ENCODE measurements at places on chromosomes 4 and X.

- DNase-seq: no peak
Observed at GRCh38 chrX:41518127-41518840, 71.1 kb downstream of the NYX start.

- DNase-seq: no peak
Observed at GRCh38 chr4:155076256-155076785, 132.1 kb upstream of the NPY2R start.

DNA sequence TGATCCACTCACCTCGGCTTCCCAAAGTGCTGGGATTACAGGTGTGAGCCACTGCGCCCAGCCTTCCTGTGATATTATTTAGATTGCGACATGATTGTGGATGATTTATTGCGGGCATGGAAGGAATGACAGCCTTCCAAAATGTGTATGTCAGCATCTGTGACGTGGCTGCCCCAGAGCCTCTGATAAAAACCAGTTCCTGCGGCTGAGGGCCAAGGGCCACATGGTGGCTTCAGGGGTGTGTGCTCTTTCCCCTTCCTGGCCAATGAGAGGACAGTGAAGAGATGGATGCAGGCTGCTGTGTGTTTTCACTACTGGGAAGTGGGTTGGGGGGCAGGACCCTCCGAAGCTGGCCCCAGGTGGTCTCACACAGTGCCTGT is 57.4 kb upstream of the HGFAC start:
- no peak for DNase-seq

- DNase-seq: peak; percentile 46
Observed at GRCh38 chrX:120769576-120770341, 105.9 kb downstream of the CT47B1 start.

DNA sequence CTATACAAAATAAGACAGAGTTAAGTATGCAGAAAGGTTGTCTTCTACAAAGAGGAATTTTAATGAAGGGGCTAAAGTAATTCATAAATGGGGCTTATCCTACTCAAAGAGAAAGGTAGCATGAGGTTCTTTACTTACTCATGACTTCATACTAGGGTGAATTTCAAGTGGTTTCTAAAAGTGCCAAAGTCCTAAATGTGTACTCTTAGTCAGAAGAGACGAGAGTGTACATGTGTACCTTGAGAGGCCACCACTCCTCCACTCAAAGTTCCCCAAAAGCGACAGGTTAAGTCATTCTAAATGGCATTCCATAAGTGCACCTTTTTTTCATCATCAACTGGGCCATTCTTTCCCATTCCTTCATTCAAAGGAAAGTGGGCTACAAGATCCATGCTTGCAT is 21.9 kb downstream of the EDA2R start:
- no peak for DNase-seq

GRCh38 chrX:31392513-31392912 is 320.7 kb upstream of the FTHL17 start:
- no peak for DNase-seq

DNA sequence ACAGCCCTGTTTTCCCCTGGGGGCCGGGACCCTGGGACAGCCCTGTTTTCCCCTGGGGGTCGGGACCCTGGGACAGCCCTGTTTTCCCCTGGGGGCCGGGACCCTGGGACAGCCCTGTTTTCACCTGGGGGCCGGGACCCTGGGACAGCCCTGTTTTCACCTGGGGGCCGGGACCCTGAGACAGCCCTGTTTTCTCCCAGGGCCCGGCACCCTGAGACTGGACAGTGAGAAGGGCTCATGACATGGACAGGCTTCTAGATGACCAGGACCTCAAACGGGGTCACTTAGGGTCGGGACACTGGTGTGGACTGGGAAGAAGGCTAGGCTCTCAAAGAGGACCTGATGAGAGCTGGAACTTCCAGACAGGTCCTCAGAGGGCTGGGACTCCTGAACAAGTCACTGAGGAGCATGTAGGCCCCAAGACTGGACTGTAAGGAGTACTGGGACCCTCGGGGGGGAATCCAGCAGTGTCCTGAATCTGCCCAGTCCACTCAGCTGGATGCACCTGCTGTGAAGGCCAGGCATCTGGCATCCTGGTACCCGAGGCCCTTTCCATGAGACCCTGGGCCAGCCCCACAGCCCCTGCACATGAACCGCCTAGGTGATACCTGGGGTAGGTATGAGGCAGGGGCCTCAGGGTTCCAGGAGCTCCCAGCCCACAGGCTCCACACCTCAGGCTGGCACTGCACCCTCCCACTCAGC is 2.4 kb downstream of the PCGF3 start:
- no peak for DNase-seq

GRCh38 chr4:74092957-74093356 is 6.0 kb downstream of the CXCL2 start:
- DNase-seq: no peak

GRCh38 chr4:6493658-6494304 is 21.4 kb upstream of the PPP2R2C start:
- DNase-seq: peak; percentile 5

- no peak for DNase-seq
Observed at GRCh38 chrX:250965-251364, 30.2 kb upstream of the PLCXD1 start.

DNA sequence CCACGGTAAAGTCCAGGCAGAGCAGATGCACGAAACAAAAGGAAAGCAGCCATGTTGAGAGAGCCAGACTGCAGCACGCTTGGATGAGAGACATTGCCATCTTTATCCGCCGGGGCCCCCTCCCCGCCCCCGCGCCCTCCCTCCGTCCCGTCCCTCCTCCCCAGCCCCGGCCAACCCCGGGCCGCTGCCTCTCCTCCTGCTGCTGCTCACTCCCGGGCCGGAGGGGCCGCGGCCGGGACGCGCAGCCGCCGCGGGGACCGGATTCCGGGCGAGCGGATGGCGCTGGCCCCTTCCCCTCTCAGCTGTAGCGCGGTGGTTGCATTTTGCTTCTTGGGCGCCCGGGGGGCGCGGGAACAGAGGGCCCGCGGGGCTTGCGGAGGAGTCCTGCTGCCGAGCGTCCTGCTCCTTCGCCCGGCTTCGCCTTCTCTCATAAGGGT is 542 bp downstream of the RNF150 start:
- peak; percentile 8 for DNase-seq

DNA sequence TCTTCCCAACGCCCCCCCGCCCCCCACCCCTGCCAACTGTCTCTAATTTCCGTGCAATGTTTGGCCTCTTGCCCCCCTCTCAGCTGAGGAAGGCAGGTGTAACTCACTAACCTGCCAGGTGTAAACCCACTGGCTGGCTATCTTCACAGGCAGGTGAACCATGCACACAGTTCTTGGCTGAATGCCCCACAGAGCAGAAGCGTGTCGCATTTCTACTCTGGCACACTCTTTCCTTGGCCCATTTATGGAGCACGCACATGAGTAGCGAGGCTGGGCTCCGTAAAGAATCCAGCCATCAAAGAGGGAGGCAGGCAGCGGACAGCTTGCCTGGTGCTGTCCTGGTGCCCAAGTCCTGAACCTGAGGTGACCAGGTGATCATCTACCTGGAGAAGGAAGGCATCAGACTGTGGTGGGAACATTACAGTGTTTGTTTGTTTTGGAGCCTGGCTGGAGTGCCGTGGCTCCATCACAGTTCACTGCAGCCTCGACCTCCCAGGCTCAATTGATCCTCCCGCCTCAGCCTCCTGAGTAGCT is 39.2 kb upstream of the CRMP1 start:
- DNase-seq: peak; percentile 79

DNA sequence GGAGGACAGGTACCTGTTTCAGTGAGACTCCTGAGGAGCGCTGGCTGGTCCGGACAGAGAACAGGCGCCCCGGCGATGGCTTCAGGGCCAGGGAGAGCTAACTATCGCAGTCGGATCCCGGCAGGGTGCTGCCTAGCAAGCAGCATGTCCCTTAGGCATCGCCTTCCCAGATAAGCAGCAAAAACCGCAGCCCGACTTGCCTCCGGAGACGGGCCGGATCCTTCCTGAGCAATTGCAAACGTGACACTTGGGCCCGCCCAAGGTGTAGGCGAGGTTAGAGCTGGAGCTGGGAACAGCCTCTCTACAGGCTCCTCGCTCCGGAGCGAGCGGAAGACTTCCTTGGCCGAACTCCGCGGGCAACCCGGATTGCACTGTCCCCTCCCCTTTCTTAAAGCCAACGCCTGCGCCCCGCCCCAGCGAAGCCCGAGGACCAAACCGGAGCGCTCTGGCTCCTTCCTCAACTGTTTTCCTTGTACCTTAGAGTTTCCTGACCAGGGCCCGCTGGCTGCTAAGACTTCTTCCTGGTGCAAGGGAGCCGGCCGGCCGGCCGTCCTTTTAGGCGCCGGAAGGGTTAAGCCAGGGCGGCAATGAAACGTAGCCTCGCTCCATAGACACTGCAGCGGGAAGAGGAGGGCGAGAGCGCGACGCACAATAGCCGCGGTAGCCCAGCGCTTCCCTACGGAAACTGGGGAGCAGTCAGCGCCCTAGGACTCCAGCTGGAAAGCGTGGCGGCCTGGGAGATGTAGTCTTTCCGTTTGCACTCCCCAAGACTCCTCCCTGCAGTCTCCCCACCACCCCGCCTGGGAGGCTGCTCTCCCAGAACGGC is at the start of gene OPHN1:
OPHN1 (minus strand) TSS at position 341 of the 826 bp plus-strand sequence. CDS start 475 bp downstream, outside the sequence.
- peak; percentile 35 for DNase-seq

GRCh38 chr4:185227131-185227551 is 17.7 kb downstream of the SNX25 start:
- DNase-seq: no peak

- DNase-seq: no peak
Observed at GRCh38 chr4:127560755-127561154, 72.0 kb upstream of the INTU start.

- DNase-seq: no peak
Observed at GRCh38 chr4:119730671-119730950, 102.0 kb upstream of the PDE5A start.

- no peak for DNase-seq
Observed at GRCh38 chrX:126799059-126799458, 20.5 kb upstream of the PRR32 start.

- DNase-seq: no peak
Observed at GRCh38 chr4:57553728-57554127, 443.5 kb upstream of the IGFBP7 start.

- no peak for DNase-seq
Observed at GRCh38 chr4:8698341-8699062, 105.9 kb downstream of the CPZ start.

DNA sequence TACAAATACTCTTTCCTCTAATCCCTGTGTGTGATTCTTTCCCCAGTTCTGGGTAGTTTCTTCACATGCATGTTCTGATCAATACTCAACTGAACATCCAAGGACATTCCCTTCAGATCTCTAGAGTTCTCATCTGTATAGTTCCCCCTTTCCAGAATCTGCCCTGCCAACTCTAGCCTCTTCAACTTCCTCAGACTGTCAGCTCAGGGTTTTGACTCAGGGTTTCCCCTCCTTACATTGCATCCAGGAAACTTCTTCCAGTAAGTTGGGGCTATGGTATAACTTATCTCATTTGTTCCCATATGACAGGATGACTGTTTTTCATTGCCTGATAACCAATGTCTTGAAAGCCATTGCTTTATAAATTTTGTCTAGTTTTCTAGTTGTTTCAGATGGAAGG is 14.2 kb upstream of the ANKRD17 start:
- DNase-seq: no peak

GRCh38 chrX:118058924-118059323 is 57.7 kb downstream of the KLHL13 start:
- no peak for DNase-seq

GRCh38 chr4:152399246-152399645 is 136.6 kb downstream of the FBXW7 start:
- no peak for DNase-seq

DNA sequence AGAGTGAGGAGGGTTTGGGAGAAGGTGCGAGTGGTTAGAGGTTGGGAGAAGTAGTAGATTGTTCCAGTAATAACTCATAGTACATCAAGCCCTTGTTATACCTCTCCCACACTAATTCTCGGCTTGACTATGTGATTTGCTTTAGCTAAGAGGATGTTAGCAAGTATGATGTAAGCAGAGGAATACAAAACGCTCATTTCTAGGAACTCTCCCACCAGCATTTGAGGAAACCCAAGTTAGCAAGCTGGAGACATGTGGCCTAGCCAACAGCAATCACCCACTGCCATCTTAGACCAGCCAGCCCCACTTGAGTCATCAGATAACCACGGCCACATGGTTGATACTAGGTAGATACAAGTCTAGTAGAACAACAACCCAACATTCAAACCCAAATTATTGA is 14.2 kb downstream of the FTHL17 start:
- DNase-seq: no peak

DNA sequence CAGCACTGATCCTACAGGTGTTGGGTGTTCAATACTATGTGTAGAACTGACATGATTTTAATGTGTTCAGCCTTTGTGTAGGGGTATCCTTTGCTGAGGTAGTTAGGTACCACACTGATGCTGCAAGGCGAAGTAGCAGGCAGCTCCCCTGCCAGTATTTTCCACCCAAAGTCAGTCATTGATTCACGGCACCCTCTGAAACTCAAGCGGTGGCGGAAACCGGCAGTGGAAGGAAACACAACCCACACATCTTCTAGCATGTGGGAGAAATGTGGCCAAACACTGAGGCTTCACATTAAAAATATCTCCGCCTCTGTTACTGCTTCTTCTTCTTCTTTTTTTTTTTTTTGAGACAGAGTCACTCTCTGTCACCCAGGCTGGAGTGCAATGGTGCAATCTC is 126.3 kb downstream of the AASDH start:
- DNase-seq: no peak

DNA sequence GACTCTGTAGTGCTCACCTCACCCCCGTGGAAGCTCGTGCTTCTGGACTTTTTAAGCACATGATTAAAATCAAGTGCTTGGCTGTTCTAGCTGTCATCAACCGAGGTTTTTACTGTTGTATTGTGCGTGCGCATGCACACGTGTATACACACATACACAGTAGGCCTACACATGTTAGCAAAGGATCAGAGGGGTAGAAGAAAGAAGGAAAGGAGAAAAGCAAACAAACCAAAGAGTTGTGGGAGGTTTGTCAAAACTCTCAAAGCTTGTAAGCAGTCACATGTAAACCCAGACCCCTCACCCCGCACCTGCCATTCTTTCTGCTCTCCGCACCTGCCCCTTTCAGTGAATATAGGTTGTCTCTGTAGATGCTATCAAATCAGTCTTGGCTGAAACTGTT is 311.8 kb downstream of the HS3ST1 start:
- peak; percentile 22 for DNase-seq

DNA sequence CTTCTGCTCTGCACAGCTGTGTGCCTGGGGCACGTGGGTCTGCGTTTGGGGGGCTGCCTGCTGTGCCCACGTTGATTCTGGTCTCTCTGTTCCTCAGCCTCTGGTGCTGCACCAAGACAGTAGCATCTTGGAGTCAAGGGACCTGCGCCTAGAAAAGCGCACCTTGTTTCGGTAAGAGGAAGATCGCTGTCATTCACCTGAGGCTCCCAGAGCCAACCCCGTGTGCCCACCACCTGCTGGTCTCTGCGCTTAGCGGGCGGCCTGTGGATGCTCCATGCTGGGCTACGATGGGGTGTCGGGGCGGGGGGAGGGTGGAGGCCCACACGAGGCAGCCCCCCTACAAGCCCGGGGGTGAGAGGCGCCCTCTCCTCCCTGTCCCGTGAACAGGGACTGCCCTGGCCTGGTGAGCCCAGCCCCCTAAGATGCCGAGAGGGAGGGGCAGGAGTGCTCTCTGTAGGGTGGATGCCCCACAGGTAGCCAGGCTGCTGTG is 18.9 kb upstream of the HGFAC start:
- no peak for DNase-seq
